ENCODE measurements at places on chromosomes 12 and 14.

- DNase-seq: no peak
Observed at GRCh38 chr14:52798826-52799225, 7.4 kb upstream of the GNPNAT1 start.

DNA sequence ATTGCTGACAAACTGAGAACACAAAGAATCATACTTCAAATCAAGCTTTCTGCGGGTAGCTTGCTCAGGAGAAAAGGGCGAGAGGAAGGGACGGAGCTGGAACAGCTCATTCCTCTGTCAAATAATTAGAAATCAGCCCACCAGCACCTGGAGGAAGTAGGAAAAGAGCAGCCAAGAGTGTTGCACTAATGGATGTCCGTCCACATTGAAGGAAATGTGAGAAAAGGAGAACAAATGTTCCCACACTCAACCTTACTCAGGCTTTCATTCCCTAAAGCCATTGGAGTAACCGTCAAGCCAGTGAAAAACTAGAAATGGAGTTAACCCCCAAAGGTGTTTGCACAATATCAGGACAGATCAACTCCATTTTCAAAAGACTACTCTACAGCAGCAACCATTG, 233.0 kb upstream of the PRKD1 start:
- no peak for DNase-seq

DNA sequence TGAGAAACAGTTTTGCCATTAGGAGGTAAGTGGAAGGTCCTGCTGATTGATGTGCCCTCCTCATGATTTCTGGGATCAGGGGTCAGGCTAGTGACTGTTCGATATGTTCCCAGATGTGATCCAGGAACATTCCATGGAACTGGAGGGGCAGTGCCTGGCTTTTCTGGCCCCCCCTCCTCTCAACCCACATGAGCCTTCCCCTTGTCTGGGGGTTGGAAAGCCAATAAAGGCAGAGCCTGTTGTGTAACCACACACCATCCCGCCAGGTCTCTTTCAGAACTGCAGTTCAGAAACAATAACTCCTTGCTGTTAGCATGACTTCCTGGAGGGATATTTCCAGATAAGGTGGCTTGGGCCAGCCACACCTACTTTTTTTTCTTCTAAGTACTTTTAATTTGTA, 17.8 kb downstream of the SMOC1 start:
- no peak for DNase-seq

DNA sequence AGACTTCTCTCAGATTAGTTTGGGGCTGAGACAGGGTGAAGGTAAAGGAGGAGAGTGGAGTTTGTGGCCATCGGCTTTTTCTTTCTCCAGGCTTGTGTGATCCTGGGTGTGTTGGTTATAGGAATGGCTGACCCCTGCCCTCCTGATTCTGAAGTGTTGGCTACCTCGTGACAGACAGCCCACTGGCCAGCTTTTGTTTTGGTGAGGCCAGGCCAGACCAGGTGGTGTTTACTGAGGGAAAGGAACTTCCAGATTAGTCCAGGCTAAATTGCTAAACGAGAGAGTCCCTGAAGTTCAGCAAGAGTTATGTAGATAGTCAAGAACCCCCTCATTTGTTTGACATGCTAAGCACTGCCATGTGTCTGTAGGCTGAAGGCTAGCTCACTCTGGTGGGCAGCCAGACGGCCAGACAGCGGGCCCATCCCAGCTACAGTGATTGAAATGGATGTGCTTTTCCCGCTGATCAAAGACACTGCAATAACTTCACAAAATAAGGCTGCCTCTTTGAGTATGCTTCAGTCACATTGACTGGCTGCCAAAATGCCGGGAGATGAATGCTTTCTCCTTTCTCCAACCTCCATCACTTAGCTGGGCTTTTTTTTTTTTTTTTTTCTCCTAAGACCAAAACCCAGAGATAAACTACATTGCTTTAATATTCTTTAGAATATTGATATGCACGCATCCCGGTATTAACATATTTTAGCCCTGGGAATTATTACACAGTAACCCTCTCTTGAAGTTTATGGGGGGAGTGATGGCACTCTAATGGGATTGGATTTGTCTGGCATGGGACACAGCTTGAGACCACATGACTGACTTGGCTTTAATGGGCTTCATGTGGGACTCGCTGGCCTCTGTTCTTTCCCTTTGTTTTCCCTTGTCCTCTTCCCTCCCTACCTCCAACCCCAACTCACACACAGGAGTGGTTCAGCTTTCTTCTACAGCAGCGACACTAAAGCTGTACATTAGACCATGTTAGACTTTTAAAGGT, 76.9 kb downstream of the SMOC1 start:
- no peak for DNase-seq

DNA sequence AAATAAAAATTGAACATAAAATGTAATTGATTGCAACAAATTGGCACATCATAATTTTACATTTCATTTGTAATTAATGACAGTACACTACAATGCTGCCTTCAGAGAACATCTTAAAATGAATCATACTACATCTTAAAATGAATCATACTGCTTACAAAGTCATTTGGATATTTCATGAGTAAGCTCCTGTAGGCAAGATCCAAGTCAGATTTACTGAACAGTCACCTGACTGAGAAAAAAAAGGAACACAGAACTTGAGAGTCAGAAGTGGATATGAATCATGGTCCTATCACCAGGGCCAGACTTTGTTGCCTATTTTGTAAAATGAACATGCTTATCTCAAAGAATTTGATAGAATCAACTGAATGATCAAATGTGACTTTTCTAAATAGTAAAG, 32.7 kb upstream of the FBLN5 start:
- no peak for DNase-seq

DNA sequence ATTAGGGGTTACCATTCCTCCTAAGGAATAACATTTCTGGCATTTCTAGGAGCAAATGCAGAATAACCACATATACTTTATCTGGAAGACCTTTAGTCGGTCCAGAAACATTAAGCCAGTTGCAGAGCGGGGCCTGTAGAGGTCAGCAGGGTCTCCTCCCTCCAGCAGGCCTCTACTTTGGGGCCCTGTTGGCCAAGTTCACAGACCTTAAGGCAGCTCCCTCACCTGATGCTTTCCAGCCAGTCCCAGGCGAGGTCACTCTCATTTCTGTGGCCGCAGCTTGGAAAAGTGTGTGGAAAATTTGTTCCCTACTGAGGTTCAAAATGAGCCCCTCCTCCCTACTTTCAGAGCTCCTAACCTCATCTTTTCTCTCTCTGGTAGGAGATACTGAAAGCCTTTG, 74.1 kb downstream of the ESR2 start:
- DNase-seq: no peak

GRCh38 chr14:51523243-51523642, 128.5 kb upstream of the FRMD6 start:
- no peak for DNase-seq

GRCh38 chr14:35696575-35696974, 112.5 kb downstream of the RALGAPA1 start:
- no peak for DNase-seq

DNA sequence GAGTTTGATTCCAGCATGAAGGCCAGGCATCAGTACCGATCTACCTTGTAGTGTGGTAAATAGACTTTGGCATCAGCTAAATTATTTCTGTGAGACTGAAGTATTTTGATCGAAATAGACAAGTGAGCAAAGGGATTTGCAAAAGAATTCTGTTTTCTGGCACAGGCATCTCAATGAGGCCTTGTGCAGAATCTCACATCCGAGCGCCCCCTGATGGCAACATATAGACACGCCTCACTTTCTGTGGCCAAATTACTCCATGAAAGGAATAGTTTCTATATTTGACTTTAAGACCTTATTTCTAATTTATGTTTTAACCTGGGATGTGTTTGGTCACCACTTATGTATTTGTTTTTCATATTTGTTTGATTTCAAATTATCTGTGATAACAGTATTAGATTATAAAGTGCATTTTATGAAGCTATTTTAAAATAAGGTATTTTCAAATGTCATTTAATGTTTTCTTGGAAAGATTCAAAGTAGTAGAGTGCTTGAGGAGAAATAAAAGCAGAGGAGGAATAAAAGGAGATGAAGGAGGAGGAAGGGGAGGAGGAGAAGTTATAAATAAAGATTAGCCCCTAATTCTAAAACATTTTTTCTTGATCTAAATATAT, 731.9 kb downstream of the NRXN3 start:
- no peak for DNase-seq

DNA sequence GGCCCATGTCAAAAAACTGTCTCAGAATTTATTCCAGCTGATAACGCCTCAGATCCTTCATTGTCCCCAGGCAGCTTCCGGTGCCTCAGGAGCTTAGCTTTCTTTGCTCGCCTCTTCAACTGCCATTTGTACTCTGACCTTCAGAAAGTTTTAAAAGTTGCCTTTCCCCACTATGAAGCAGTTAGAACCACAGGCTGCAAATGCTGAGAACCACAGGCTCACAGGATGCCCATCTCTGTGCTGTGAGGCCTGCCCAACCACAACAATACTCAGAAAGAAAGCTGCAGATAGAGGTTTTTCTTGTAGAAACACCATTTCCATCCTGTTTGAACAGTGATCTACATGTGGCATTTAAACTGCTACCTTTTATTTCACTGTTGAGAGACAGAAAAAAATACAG, 131.1 kb downstream of the PRKCH start:
- no peak for DNase-seq

DNA sequence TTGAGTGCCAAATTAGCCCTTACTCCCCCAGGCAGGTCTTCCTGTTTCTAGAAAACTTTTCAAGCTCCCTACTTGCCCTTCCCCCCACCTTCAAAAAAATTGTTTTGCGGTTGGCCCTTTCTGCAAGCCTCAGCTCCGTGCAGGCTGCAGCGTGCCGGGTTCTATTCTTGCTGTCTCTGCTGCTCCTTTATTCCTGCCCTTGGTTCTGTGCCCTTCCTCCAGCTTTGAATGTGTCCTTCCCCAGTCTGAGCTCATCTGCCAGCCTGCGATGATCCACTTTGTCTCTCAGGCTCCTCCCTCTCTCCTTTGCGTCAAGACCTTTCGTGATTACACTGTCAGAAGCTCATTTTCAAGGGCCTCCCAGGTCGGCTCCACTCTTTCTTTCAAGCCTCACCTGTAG, 98.6 kb downstream of the IRF2BPL start:
- DNase-seq: peak; percentile 18

- no peak for DNase-seq
Observed at GRCh38 chr12:51346581-51346980, at the start of gene CELA1. Gene CELA1 (minus strand): TSS chr12:51346679. CDS start chr12:51346638, 41 bp downstream.

GRCh38 chr14:52879958-52880357, 70.9 kb downstream of the FERMT2 start:
- no peak for DNase-seq

DNA sequence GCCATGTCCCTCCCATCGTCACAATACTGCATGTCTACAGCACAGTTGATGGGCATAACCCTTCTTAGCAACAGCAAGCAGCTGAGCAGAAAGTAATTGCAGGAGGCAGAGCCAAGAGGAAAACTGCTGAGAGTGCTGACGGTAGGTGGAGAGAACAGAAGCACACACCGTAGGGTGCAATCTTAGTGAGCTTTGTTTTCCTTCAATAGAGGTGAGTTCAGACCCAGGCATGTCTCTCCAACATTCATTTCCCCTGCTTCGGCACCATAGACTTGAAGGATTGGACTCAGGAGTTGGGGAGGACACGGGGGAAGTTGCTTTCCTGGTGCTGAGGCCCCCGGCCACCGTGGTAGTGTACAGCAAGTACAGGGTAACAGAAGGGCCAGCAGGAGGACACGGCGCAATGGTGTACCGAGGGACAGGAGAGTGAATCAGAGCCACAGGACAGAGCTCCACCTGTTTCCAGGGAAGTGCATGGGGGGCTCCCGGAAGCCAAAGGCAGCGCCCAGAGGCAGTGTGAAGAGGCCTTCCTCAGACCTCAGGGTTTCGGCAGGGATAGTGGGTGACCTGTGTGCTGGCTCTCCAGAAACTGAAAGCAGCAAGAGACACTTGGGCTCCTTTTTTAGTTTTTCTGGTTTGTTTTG, 36.3 kb upstream of the SINHCAF start:
- DNase-seq: no peak

DNA sequence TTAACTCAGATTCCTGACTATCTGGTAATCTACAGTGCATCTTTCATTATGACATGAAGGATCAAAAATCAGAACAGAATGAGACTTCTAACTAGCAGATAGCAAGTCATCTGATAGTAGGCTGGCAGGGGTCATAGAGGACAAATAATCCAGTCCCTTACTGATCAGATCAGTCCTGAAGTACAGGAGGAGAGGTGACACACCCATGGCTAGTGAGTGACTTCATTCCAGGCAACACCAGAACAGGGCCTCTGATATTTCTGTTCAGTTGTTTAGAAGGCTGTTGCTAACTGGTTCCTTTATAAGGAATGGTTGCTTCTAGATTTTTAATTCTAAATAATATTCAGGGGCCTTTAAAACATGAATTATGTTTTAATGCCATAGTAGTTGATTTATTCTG, 222.1 kb downstream of the NTF3 start:
- DNase-seq: no peak

- no peak for DNase-seq
Observed at GRCh38 chr14:24846261-24846660, 203.7 kb downstream of the STXBP6 start.

DNA sequence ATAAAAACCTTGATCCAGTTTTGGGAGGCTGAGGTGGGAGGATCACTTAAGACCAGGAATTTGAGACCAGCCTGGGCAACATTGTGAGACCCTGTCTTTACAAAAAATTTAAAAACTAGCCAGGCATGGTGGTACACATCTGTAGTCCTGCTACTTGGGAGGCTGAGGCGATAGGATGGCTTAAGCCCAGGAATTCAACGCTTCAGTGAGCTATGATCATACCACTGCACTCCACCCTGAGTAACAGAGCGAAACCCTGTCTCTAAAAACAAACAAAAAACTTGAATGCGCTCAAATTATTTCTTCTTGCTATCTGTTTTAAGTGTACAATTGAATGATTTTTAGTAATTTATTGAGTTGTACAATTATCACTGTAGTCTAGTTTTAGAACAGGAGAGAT, 20.1 kb downstream of the WDR20 start:
- no peak for DNase-seq

GRCh38 chr12:29041621-29042020, 107.5 kb upstream of the FAR2 start:
- DNase-seq: no peak

- DNase-seq: no peak
Observed at GRCh38 chr14:21991130-21991529, 317.5 kb upstream of the OR4E1 start.

- no peak for DNase-seq
Observed at GRCh38 chr14:94569381-94570001, 8.2 kb downstream of the SERPINA4 start.

DNA sequence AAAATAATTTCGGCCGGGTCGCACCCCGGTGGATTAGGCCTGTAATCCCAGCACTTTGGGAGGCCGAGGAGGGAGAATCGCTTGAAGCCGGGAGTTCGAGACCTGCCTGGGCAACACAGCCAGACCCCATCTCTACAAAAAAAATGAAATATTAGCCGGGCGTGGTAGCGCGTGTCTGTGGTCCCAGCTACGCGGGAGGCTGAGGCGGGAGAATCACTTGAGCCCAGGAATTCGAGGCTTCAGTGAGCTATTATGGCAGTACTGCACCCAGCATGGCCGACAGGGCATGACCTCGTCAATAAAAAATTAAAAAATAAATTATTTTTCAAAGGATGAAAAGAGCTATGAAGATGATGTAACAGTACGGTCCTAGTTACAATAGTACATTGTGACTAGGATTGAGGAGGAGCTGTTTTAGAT, 523 bp downstream of the GTF2H3 start:
- DNase-seq: no peak
